A549 treated with Mapracorat at 1 μM for 4 hours (cell line): ENCODE measurements at places on chromosomes 4 and X. TPM values are rescaled to one million over a fixed set of nuclear protein-coding genes. Genes with fewer than 3 reads are reported as not detected.

Gene NPNT
- total RNA-seq: 0.34 to 0.57 TPM (median 0.35 TPM) in 5 replicates

Gene MAGEB1
- not detected in 5 replicates for total RNA-seq

Gene HSFX4
- total RNA-seq: not detected in 5 replicates

Gene ZCCHC18
- total RNA-seq: 0.14 to 0.25 TPM in 2 of 5 replicates, not detected in the others

Gene TBC1D8B
- 0.81 to 1.3 TPM (median 0.95 TPM) in 5 replicates for total RNA-seq

Gene ZCCHC12
- 0.10 to 0.24 TPM (median 0.19 TPM) in 5 replicates for total RNA-seq

Gene GTPBP6
- 35.3 to 54.2 TPM (median 49.5 TPM) in 5 replicates for total RNA-seq

Gene MAGEB17
- not detected in 5 replicates for total RNA-seq

Gene GPC3
- not detected in 5 replicates for total RNA-seq

Gene VSIG1
- 0.13 to 0.44 TPM (median 0.21 TPM) in 5 replicates for total RNA-seq

Gene KLF8
- total RNA-seq: 0.12 TPM in 1 of 5 replicates, not detected in the others

Gene ALB
- total RNA-seq: not detected in 5 replicates

Gene CFI
- total RNA-seq: 0.46 to 0.97 TPM (median 0.69 TPM) in 5 replicates

Gene TLR10
- 0.05 TPM in 2 of 5 replicates, not detected in the others for total RNA-seq
